DMS53 (cell line): ENCODE measurements at places on chromosomes 4 and X.

DNA sequence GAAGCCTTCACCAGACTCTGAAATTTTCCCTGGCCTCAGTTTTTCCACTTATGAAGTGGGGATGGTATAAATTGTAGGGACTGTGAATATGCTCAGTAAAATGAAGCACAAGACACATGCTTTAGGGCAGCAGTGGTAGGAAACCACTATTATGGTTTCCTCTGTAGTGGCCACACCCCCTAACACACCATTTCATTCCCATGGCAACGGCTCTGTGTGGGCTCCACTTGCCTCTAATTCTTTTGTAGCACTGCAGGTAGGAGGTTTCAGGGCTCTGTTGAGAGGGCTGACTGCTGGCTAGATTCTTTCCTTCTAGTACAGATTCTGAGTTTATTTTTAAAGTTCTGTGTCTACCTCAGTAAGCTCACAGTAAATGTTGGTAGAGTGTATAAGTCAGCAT is 3.5 kb upstream of the VMA21 start:
- peak; percentile 32 for DNase-seq

- DNase-seq: peak; percentile 44
Measured at GRCh38 chr4:236028-236427, 69.2 kb downstream of the ZNF732 start.

GRCh38 chrX:72624194-72624593 is 51.6 kb upstream of the HDAC8 start:
- no peak for DNase-seq

- DNase-seq: no peak
Measured at GRCh38 chr4:125734504-125734903, 419.7 kb downstream of the FAT4 start.

DNA sequence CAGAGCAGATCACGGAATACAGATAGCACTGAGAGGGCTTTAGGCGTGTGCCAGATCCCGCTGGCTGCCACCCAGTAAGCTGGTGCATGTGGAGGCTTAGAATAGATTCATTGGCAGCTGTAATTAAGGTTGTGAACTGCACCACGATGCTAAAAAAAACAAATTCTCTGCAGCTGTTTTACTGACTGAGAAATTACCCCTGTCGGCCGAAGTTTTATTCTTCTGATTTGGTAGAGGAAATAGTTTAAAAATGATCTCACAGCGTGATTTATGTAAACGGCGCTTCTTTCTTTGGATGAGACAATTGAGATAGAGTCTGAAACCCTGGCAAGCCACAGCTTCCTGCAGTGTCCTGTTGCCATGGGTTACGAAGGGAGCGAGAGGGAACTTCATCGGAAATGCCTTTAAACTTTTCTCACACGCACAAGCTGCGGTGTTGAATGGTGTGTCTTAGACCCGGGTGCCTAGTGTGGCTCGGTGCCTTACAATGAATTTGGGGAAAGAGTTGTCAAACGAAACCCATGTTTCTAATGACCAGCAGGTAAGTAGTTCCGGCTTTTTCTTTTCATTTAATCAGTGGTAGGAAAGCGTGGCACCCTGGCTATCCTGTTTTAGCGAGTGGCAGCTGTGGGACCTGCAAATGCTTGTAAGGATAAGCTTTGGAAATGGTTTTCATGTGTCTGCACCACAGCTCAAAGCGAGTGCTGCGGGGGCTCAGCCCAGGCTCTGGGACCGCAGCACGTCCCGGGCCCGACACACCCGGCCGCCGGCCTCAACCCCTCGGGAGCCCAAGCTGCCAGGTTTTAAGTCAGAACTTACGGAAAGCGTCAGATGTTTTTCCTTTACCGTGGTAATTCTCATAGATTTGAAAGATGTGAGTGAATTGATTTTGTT is 71.7 kb upstream of the HGFAC start:
- DNase-seq: no peak

DNA sequence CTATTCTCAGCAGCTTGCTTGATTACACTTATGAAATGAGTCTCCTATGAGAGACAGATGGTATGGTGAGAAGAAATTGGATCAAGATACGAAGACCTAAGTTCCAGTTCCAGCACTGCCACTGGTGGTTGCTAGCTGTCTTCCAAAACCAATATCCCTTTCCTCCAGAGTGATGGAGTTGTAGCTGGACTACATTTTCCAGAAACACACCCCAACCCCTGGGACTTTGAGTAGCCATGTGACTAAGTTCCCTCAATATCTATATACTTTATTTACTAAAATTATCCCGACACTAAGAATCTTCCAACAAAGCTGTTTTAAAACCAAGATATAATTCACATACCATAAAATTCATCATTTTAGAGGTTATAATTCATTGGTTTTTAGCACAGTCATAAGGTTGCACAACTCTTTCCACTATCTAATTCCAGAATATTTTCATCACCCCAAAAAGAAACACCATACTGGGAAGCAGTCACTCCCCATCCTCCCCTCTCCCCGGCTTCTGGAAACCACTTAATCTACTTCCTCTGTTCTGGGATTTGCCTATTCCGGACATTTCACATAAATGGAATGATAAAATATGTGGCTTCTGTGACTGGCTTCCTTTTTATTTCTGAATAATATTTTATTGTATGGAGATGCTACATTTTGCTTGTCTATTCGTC is 118.0 kb downstream of the MANBA start:
- DNase-seq: no peak

DNA sequence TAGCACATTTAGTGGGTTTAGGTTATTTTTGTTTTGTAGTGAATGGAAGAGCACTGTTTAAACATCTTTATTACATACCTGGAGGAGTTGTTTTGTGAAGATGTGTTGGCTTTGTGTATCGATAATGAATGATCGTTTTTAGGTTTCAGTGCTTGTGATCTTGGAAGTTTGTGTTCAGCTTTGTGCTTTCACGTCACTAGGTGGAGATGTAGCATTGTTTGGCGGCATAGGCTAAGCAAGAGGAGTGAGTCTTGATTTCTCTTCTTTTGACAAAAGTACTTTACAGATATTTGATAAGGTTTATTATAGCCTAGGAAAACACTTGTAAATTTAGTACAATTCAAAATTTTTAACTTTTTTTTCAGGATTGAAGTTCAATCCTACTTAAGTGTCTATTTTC is 50.4 kb downstream of the PDK3 start:
- peak; percentile 34 for DNase-seq

DNA sequence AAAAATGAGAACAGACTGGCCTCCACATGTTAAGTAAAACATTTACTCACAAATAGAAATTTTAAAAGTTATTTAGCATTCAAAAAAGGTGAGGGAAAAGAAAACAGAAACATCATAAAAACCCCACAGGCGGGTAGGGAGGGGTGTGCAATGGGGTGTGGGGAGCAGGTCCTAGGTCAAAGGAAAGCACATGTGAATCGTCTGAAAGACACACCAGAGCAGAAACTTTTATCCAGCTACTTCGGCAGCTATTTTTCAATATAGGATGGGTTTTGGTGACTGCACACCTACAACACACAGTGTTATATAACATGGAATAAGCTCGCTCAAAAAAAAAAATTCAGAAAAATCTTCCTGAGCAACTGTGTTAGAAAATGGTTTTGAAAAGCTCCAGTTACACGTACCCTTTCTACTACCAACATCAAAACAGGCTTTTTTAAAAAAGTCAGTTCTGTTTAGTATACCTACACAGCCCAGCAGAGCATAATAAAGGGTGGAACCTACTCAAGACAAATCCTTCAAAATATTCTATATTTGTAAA is 1.6 kb downstream of the OTUD4 start:
- peak; percentile 19 for DNase-seq

- no peak for DNase-seq
Measured at GRCh38 chrX:13511241-13511943, 58.0 kb upstream of the EGFL6 start.

- no peak for DNase-seq
Measured at GRCh38 chrX:108732630-108733321, 3.6 kb downstream of the IRS4 start.

GRCh38 chr4:83110970-83111750 is 3.4 kb downstream of the PLAC8 start:
- DNase-seq: peak; percentile 48

DNA sequence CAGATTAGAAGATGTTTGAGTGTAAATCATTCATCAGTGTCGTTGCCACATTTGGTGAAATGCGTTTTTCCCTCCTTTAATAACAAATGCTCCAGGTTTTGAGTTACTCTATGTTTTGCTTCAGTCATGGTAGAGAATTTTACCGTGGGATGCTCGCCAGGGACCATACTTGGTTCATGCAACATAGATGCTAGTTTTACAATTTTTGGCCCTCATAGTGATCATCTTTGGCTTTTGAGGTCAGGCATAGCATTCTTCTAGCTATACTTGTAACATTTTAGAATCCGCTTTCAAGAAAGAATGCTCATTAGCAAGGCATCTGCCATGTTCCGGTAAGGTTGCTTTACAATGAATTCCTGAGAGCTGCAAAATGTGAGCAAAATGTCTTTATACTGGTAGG is 147.2 kb downstream of the SPCS3 start:
- DNase-seq: no peak

DNA sequence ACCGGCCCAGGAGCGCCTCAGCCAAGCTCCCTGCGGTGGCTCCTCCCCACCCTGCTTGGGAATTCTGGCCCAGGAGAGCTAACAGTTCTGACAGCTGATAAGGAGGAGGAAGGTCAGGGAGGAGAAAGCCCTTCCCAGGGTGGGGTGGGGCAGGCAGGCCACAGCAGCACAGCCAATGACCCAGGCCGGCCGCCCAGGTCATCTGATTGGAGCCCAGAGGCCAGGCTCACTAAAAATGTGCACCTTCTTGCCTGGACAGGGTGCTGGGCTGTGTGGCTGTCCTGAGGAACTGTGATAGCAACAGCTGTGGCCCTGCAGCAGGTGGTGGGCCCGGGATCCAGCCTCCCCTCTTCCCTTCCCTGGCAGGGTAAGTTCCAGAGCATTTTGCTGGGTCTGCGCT is 17.2 kb upstream of the SH3TC1 start:
- DNase-seq: no peak

DNA sequence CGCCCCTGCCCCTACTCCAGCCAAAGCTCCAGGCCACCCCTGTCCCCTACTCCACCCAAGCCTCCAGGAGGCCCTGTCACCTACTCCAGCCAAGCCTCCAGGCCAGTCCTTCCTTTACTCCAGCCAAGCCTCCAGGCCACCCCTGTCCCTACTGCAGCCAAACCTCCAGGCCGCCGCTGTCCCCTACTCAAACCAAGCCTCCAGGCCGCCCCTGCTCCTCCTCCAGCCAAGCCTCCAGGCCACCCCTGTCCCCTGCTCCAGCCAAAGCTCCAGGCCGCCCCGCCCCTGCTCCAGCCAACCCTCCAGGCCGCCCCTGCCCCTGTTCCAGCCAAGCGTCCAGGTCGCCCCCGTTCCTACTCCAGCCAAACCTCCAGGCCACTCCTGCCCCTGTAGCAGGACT is 5.1 kb upstream of the ASMT start:
- DNase-seq: no peak

DNA sequence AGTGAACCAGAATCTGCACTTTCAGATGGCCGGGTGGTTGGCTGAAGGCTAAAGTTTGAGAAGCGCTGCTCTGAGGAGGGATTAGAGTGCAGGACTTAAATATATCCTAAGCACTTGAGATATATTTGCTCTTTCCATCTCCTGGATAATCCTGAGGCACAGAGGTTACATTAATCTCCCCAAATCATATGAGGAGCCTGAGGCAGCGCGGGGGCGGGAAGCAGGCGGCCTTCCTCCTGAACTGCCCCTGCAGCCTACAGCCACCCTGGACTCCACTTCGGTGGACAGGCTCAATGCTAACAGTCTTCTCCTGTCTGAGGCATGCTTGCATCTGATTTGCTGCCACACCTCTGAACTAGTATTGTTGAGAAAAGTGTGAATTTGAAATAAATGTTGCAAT is 72.5 kb downstream of the AFAP1 start:
- no peak for DNase-seq

DNA sequence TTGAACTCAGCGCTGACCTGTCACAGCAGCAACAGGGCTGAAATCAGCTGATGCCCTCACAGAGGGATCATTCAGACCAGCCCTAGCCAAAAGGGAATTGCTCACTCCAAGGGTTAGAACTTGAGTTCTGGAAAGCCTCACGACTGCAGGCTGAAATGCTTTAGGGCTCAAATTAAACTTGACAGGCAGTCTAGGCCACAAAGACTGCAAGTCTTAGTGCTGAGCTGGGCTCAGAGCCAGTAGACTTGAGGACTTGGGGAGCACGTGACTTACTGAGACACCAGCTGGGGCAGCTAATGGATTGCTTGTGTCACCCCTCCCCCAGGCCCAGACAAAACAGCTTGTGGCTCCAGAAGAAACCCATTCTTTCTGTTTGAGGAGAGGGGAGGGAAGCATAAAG is 119.0 kb upstream of the SLC6A14 start:
- peak; percentile 7 for DNase-seq

DNA sequence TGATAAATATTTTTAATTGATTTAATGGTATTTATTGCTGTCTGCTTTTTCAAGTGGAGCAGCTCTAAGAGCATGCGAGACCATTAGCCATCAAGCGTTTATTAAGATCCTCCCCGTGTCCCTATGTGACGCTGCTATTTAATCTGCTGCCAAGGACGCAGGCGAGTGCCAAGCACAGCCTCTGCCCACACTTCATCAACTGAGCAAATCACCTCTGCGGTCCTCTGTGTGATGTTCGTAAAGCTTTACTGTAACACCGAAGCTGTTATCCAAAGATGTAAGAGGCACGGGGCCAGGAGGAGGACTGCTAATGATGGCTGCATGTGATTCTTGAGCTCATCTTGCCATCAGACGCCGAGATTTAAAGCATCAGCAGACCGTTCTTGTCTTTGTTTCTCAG is 79.5 kb downstream of the STOX2 start:
- DNase-seq: no peak

DNA sequence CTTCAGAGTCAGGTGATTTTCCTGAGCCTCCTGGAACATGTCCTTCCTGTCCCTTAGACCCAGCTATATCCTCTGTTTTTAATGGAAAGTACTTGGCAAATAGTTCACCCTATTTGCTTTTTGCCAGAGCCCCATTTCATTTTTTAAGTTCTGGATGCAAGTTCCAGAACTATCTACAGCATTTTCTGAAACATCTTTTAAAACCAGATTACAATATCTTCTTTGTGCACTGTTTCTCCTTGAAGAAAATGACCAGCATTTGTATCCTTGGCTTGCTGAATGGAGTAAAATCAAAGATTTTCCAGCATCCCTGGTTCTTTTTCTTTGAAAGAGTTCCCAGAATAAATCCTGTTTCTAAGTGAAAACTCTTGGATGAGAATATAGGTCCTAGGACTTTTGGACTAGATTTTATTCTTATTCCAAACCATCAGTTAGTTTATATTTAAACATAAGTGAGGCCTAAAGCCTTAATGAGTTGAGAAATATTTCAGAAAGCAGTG is 224.3 kb downstream of the ANK2 start:
- DNase-seq: no peak

DNA sequence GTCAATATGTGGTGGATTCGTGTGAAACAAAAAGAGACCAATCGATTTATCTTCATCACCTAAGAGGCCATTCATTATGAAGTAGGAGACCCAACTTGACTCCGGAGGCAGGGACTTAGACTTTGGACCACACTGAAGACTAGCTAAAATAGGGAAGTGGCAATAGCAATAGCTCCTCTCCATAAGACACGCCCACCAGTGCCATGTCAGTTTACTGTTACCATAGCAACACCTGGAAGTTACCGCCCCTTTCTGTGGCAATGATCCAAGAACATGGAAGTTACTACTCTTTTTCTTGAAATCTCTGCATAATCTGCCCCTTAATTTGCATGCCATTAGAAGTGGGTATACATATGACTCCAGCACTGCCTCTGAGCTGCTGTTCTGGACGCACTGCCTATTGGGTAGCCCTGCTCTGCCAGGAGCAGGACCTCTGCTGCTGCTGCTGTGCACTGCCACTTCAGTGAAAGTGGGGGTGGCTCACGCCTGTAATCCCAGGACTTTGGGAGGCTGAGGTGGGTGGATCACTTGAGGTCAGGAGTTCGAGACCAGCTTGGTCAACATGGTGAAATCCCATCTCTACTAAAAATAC is 163.2 kb downstream of the PRKX start:
- DNase-seq: no peak

- DNase-seq: peak; percentile 86
Measured at GRCh38 chr4:168408620-168409019, 71.7 kb downstream of the DDX60L start.
